ENCODE measurements at places on chromosomes 2 and 18.

DNA sequence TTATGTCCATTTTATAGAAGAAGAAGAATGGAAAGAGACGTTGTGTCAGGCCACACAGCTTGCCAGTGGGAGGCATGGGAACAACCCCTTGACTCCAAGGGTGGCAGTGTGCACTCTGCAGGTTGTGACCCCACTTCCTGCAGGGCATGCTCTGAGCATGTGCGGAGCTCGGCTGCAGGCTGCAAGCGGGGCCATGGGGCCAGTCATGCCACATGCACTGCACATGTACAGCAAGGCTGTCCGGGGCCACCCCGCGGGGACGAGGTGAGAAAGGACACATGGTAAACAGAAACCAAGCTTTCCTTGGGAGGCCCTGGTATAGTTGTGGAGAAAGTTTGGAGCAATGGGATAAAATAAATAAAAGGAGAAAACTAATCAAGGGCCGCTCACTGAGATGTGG lies 47.4 kb upstream of the DNMT3A start:
- DNase-seq, result no peak

DNA sequence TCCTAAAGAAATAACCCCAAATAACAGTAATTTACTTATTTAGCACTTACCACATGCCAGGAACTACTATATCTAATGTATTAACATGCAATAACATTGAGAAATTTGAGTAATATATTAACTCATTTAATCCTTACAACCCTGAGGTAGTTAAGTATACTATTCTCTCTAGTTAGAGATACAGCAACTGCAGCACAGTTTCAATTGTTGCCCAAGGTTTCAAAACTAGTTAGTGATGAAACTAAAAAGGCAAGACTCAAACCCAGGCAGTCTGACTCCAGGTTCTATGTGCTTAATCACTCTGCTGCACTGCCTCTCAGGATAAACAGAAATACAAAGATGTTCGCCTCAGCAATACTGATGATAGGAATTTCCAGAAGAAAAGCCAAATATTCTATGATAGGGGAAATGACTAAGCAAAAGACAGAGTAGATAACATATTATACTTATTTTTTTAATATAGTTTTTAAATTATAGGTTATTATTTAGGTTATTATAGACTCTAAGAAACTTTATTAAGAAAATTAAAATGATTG lies 88.0 kb downstream of the SS18 start:
- no peak for DNase-seq

DNA sequence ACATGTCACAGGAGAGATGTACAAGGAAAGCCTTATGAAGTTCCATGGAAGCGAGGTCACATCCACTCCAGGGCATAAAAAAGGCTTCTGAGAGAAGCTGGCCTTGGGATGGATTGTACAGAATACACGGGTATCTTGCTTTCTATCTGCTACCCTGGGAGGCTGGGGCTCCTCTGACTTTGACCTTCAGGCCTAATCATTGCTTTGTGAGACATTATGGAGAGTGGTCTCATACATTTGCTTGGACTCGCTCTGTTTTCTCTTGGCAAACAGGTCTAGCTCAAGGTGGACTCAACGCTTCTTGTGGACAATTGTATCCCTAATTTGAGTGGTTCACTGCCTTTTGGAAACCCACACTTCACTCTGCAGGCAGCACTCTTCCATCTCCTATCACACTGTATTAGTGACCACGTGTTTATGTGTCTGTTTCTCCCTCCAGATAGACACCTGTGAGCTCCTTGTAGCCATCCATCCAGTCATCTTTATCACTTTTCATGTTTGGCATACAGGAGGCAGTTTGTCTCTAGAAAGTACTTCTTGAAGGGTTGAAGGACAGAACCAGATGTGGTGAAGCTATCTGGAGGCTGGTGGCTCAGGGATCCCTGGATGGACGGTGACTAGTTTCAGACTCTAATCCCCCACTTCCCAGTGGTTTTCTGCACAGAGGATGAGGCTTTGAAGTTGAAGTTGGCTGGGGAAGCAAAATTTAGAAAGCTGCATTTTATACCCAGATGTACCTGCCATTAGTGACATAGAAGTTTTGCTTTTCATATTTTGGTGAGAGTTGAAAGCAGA lies 267.8 kb downstream of the CYRIA start:
- DNase-seq, result no peak

GRCh38 chr2:98795891-98796676 lies 65.2 kb upstream of the MGAT4A start:
- no peak for DNase-seq

DNA sequence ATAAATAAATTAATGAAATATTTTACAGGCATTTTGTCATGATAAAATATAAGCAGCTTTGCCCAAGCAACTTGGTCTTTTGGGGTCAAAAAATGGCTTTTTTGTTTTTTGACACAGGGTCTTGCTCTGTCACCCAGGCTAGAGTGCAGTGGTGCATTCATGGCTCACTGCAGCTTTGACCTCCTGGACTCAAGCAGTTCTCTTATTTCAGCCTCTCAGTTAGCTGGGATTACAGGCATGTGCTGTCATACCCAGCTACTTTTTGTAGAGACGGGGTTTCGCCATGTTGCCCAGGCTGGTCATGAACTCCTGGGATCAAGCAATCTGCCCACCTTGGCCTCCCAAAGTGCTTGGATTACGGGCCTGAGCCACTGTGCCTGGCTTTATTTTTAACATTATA lies 51.0 kb downstream of the ABI2 start:
- no peak for DNase-seq

DNA sequence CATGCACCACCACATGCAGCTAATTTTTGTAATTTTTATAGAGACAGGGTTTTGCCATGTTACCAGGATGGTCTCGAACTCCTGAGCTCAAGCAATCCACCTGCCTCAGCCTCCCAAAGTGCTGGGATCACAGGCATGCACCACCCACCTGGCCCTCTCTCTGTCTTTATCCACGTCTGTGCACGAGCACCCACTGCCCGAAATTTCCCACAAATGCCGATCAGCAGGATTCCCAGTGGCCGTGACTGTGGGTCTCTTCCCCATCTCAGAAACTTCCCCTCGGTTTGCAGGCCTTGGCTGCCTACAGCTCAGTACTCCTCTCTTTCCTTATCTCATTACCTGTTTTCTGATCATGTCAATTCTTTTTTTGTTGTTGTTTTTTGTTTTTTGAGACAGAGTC lies 217.3 kb downstream of the TTC32 start:
- no peak for DNase-seq

GRCh38 chr2:189302274-189302948 lies 122.8 kb upstream of the COL5A2 start:
- DNase-seq, result no peak

DNA sequence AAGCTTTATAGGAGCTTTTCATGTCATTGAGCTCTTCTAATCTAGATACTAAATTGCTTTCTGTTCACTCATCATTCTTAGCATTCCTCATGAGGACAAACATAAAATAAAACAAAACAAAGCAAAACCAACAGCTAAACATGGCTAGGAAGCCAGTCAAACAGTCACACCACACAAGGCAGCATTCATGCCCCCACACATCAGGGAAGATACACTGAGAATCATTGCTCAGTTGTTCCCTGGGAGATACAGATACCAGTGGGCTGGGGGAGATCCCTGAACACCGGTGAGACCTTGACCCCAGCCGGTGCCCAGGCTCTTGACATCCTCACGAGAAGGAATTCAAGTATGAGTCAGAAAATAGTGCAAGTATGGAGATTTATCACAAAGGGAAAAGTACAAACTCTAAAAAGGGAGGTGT lies 177.9 kb upstream of the ARL4C start:
- DNase-seq, result no peak

DNA sequence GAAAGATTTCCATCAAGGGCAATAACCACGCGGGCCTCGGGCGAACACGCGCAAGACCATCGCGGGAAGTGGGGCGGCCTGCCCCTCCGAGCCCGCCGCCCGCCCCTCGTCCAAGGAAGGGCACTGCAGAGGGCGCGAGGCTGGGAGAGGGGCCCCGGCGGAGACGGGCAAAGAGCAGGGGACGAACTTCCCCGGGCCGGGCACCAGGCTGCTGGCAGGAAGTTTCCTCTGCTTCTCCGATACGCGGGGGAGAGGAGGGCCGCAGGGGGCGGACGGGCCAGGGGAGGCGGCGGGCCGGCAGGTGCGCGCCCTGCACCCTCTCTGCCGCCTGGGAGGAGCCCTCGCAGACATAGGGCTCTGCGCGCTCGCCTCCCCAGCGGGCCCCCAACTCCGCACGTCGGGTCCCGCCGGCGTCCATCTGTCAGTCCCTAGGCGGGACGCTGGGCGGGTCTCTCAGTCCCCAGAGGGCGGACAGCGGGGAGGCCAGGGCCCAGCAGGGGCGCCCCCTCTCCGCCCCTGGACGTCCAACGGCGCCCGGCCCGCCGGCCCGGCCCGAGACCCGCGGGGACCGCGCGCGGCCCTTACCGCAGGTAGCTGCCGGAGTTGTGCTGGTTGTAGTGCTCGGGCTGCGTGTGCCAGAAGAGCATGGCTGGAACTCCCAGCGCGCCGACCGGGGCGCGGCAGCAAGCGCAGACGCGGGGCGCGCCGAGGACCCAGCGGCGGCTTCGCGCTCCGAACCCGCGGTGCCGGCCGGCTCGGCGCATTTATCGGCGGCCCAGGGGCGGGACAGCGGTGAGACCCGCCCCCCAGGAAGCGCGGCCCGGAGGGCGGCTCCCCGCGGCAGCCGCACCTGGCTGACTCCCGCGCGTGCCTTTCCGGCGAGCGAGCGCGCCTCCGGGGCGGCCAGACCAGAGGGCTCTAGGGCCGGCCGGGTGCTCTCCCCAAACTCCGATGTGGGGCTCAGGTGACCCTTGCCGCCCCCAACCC lies at the start of gene TFCP2L1:
TSS of gene TFCP2L1 (minus strand) at position 740 of the 987 bp plus-strand sequence. CDS start at position 647, 93 bp downstream.
- no peak for DNase-seq

GRCh38 chr2:216109962-216110614 lies 940 bp downstream of the XRCC5 start:
- DNase-seq, result no peak

DNA sequence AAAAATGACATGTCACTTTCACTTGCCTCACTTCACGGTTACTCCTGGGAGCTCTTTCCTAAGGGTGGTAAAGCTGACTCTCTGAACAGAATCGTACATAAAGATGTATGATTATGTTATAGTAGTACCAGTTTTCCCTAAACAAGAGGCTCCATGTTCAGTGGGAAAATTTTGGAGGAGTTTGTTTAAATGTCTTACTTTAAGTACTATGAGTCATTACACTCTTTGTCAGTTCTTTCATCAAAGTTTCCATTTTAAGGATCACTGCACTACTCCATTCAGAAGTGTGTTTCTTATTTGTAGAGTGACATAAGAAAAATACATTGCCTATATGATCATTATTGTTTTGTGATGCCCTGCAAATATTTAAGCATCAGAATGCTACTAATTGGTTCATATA lies 121.1 kb upstream of the FIGN start:
- no peak for DNase-seq

- DNase-seq, result no peak
Measured at GRCh38 chr2:9556121-9556743, 602 bp upstream of the ADAM17 start.

GRCh38 chr18:28086670-28087552 lies 90.0 kb downstream of the CDH2 start:
- no peak for DNase-seq

DNA sequence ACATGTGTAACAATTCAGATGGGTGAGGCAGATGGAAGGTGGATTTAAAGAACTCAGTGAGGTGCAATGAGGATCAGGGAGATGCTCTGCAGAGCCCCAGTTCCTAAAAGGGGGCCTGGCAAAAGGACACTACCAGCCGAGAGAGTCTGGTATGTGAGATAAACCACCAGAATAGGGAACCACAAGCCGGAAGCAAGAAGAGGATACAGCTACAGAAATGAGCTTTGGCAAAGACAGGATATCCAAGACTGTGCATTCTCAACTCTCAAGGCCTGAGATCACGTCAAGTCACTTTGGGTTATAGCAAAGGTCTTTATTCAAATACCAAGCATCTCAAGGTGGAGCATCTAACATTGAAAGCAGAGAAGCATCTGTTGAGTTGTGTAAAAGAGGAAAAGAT lies 293.5 kb downstream of the ARHGAP15 start:
- DNase-seq, result no peak

GRCh38 chr18:48838921-48839818 lies 111.6 kb downstream of the SMAD7 start:
- DNase-seq, result no peak

- no peak for DNase-seq
Measured at GRCh38 chr2:223549215-223549614, 52.9 kb downstream of the SCG2 start.

DNA sequence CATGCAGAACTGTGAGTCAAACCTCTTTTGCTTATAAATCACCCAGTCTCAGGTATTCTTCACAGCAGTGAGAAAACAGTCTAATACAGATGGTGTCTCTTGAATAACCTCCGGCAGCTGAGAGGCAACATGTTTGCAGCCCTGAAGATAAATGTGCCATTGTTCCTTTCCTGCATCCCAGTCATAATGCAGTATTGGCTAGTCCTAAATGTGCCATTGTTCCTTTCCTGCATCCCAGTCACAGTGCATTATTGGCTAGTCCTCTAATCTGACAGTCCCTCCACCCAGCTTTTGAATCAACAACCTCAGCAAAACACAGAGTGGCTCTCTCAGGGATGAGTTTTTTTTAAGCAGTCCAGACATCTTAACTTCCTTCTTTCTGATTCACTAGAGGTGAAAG lies 550.7 kb downstream of the RIT2 start:
- no peak for DNase-seq

GRCh38 chr2:110101280-110101844 lies 14.3 kb downstream of the MALL start:
- no peak for DNase-seq

DNA sequence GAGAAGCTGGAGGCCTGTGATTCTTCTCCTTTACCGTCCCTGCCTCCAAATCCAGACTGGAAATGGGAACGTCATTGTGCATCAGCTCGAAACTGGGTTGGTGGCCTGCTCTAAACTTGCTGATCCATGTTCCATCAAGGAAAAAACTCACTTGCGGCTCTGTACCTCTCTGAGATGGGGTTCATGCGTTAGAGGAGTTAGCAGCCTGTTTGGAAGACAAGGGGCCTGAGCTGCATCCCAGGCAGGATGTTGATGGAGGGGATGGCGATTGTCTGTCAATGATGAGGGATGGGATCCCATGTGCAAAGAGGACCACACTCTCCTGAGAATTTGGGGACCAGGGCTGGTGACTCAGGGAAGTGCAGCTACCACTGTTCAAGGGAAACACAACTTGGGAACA lies 26.0 kb downstream of the TWIST2 start:
- no peak for DNase-seq

DNA sequence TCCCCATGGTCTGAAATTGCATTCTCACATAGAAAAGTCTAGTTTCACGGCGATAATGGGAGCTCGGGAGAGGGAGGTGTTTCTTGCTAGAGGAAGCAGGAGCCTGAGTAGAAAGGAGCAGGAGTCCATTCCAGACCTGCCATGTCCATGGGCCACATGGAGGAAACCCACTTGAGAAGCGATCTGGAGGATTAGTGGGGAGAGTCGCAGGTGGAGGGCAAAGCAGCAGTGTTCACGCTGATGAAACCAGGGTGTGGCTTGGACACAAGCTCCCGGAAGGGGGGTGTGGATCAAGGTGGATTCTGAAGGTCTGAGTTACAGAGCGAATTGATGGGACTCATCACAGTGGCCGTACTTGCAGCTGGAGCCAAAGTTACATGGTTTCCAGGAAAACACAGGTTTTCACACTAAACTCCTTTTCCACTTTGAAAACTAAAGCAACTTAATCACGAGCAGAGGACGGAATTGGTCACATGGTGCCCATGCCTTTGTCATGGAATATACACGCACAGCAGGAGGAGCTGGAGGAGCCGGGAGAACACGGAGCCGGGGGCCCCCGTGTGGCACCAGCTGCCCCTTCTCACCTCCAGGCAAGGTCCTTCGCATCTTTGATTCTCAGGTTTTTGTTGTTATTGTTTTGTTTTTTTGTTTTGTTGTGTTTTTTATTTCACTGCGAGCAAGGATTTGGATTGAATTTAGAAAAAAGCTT lies 255.1 kb upstream of the MYT1L start:
- no peak for DNase-seq

GRCh38 chr2:237980751-237981150 lies 13.9 kb downstream of the UBE2F start:
- DNase-seq, result no peak
